Globus pallidus (tissue), 1 donor: ENCODE measurements at places on chromosomes 5 and 9.

GRCh38 chr9:14098486-14099180, 215.3 kb downstream of the NFIB start:
- no peak for DNase-seq

- DNase-seq: no peak
These were observed 127.3 kb downstream of the NUDT12 start for GRCh38 chr5:103435136-103435889.

GRCh38 chr5:139552893-139553575, 8.1 kb upstream of the UBE2D2 start:
- DNase-seq: no peak

GRCh38 chr5:174706997-174707572, 17.3 kb upstream of the MSX2 start:
- DNase-seq: no peak

DNA sequence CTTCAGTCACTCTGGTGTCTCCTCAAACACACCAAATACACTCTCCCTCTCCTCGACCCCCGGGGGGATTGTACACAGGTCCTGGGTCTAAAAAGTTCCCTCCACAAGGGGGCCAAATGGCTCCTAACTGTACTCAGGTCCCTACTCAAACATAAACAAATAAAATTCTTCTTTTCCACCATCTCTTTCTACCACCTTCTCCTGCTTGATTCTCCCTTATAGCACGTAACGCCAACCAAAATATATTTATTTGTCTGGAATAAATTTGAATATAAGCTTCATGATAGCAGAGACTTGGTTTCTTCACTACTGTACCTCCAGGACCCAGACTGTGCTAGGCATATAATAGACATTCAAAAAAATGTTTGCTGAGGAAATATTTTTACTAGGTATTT, 21.4 kb downstream of the ZNF608 start:
- DNase-seq: no peak

GRCh38 chr5:181163487-181164075, 16.2 kb downstream of the OR2V2 start:
- no peak for DNase-seq

DNA sequence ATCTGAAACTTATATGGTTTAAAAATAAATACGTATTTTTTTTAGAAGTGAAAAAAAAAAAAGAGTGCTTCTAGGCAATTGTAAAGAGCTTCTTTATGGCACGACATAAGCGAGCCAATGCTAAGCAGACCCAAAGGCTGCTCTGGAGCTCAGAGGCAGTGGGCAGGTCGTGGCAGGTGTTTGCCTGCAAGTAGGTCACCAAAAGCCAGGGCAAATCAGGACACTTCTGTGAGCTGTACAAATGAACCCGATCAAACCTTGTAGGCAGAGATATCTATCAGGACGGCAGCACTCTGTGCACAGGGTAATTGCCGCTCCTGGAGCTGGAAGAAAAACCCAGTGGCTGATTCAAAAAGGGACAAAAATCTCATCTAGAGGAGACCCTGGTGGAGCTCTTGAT, 75.9 kb downstream of the IRX2 start:
- no peak for DNase-seq

DNA sequence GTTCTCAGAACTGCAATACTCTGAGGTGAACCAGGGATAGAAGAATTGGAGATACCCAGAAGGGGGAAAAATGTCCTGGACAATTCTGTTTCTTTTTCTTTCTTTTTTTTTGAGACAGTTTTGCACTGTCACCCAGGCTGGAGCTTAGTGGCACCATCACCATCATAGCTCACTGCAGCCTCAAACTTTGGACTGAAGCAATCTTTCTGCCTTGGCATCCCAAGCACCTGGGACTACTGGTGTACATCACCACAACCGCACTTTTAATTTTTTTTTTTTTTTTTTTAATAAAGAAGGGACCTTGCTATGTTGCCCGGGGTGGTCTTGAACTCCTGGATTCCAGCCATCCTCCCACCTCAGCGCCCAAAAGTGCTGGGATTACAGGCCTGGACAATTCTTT, 1.9 kb downstream of the EMB start:
- DNase-seq: no peak

DNA sequence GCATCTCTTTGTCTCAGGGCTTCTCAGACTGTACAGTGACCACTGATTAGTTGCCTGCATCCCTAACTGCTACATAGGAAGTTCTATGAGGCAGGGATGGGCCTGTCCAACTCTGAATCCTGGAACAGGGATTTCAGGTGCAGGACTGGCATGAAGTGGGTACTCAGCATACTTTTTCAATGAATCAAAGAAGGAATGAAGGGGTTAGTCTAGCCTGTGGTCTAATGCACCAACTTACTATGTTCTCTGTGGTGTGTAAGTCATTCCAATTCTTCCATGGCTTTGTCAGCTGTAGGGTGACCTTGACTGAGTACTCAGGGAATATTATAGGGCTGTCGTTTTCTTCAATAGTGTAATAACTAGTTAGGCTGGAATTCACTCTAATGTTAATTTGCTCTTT, 8.3 kb downstream of the COL15A1 start:
- no peak for DNase-seq

GRCh38 chr9:126327006-126327713, 531 bp downstream of the MVB12B start:
- DNase-seq: no peak

GRCh38 chr5:1660001-1660400, 136.2 kb upstream of the LPCAT1 start:
- no peak for DNase-seq

GRCh38 chr5:37835380-37835973, 4.4 kb downstream of the GDNF start:
- DNase-seq: no peak

- no peak for DNase-seq
These were observed 164.9 kb upstream of the RAI14 start for GRCh38 chr5:34491251-34491620.

DNA sequence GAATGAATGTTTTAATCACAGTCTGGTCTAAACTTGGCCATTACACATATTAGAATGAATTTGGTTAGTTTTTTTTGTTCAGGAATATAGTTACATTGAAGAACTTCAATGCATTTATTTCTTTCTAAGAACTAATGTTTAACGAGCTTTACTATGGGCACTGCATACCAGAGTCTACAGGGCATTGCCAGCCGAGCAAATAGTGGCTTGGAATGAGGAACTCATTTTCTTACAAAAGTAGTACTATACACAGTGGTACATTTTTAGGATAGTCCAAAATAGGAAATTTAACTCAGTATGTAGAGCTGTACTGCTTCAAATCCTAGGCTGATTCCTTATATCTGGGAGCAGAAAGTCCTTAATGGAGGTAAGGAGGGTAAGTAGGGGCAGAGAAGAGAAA, 155.4 kb downstream of the CARTPT start:
- DNase-seq: no peak

GRCh38 chr5:31924005-31924404, 250.1 kb downstream of the GOLPH3 start:
- no peak for DNase-seq

DNA sequence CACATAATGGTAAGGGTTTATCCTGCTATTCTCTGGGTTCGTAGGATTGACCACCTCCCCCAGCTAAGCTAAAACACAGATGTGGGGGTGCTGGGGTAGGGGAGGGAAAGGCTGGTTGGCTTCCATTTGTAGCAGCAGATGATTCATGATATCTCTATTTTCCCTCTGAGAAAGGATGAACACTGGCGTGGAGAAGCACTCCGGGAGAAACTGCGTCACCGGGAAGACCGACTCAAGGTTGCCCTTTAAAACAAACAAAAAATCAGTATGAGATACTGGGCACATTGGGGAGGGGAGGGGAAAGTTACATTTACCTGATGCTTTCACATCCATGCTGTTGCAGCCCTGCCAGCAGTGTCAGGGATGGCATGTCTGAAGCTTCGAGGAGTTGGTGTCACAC, 28.2 kb downstream of the RAB14 start:
- DNase-seq: no peak

- DNase-seq: peak; percentile 66
These were observed 37.8 kb upstream of the S1PR3 start for GRCh38 chr9:88953381-88954029.

DNA sequence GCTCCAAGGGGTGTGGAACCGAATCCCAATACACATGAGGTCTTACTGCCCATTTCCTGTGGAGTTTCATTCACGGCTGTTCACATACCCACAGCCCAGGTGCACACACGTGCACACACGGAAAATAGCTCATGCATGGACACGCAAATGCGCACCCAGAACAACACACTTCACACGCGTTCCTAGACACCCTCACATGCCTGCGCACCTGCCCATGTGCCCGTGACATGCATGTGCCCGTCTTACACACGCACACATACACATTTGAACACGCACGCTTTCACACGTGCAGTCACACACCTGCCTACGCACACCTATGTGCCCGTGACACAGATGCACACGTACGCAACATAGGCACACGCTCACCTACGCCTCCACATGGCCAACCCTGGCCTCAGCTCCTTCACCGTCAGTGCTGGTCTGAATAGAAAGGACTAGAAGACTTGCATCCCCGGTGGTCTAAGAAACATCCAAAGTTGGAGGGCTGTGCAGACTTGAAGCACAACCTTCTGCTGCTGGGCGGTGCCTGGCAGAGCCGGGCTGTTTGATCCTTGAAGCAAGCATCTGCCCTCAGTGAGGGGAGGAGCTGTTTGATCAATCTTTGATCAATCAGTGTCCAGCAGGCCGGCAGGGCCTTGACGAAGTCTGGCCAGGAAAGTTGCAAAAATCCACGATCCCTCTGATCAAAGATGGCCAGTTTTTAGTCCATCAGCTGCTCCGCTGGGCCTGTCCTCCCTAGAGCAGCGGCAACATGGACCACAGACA, 164.7 kb downstream of the OLFM1 start:
- DNase-seq: no peak

DNA sequence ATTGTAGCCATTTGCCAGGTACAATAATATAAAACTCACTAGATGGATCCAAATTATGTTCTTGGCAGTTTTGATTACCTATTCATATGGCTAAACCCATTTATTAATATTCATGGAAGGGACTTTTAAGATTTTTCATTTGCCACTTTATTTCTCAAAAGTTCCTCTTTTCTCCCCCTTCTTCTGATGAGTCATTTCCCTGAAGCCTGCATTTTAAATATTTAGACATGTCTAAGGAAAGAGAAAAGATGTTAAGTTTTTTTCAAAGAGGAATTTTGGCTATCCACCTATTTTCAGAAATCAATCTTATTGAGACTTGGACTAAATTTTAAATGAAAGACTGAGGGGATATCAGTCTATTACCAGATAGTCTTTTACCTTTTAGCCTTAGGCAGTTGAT, 1189.4 kb downstream of the EFNA5 start:
- no peak for DNase-seq

GRCh38 chr9:136596630-136597031, 50.8 kb upstream of the NOTCH1 start:
- peak; percentile 87 for DNase-seq

GRCh38 chr5:464843-465590, 22.0 kb downstream of the EXOC3 start:
- no peak for DNase-seq

- DNase-seq: no peak
These were observed 27.2 kb upstream of the FBP1 start for GRCh38 chr9:94666364-94667099.

DNA sequence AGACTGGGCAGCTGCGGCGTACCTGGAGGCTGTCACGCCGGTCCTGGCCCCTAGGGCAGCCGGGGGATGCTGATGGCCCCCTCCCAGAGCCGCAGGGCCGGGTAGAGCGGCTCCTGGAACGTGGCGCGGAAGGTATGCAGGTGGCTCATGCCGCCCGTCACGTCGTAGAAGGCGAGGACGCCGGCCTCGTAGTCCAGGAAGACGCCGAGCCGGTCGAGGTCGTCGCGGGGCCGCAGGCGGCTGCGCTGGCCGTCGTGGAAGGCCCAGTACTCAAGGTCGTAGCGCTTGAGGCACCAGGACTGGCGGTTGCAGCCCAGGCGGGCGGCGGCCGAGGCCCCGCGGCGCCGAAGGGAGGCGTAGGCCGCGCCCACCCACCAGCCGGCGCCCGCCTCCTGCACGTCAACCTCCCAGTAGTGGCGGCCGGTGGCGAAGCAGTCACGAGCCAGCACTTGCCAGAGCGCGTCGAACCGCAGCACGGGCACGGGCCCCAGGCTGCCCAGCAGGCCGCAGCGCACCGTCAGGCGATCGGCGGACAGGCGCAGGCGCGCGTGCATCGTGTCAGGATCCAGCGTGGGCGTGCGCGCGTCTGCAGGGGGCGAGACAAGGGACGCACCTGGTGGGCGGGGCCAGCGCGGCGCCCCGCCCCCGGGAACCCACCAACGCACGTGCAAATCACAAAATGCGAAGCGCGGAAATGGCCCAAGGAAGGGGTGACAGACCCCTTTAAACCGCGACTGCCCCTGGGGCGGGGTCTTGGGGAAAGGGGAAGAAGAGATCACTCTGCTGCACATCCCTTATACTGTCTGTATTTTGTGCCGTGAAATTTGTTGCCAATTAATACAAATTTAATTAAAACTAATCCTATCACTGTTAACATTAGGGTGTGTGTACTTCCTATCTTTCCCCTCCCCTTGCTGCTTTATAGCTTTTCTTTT, 31.2 kb downstream of the NANS start:
- no peak for DNase-seq

DNA sequence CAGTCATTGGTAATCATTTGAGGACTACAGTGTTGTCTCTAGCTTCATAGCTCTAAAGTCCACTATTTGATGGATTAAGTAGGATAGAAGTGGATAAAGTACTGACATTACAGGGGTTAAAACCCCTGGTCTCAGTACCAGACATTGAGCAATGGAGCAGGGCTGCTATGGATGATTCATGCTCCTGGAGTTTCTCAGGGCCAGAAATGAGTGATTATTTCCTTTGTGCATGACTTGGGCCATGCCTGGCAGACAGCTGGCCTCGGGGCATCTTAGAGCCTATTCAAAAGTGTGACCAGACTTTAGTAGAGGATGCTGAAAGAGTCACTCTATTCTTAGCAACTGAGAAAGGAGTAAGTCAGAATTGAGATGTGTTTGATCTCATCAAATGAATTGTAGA, 350.7 kb upstream of the TLE4 start:
- DNase-seq: no peak

- no peak for DNase-seq
These were observed 146.9 kb downstream of the GOLPH3 start for GRCh38 chr5:32027093-32027716.

DNA sequence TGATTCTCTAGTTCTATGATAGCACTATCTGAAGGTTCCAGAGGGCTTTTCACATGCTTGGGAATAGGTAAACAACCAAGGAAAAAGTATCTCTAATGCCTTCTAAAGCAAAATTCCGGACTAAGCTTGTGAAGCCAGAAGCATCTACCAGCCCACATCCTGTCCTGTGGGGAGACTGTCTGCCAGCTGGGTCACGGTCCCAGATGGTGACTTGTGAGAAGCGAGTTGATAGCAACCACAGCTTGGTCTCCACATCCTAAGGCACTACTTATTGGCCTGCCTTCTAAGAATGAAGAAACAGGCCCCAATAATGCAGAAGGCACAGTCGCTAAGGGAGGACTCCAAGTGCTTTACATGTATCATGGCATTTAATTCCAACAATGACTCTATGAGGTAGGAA, 184.1 kb upstream of the ADRA1B start:
- DNase-seq: no peak

DNA sequence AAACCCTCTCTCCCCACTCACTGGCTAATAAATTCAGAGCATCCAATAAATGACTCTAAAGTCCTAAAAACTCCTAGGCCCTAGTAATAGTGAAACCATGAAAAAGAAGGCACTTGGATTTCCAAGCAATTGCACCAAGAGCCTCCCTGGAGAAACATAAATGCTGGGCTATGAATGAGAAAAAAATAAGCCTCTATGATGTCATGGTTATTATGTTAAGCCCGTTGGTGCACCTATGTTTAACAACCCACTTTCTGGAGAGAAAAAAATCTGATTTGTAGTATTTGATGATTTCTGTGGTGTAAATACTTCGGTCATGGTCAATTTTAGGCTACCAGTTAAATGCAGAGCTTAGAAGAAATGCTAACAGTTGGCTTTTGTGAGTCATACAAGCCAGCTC, 8.4 kb downstream of the CFAP90 start:
- DNase-seq: no peak
